ENCODE measurements at places on chromosomes 2 and 18. TPM values are rescaled to one million over a fixed set of nuclear protein-coding genes. Genes with fewer than 3 reads are reported as not detected.

GRCh38 chr2:108182489-108182888 lies 57.3 kb upstream of the SULT1C3 start:
- H3K4me3 ChIP-seq: no peak overlapping the region
- H3K27ac ChIP-seq: no peak overlapping the region
- no peak for DNase-seq
- no peaks in the 10 kb centered on the region for H3K36me3 ChIP-seq
- H3K27me3 ChIP-seq: peaks cover 25% of the 10 kb centered on the region

DNA sequence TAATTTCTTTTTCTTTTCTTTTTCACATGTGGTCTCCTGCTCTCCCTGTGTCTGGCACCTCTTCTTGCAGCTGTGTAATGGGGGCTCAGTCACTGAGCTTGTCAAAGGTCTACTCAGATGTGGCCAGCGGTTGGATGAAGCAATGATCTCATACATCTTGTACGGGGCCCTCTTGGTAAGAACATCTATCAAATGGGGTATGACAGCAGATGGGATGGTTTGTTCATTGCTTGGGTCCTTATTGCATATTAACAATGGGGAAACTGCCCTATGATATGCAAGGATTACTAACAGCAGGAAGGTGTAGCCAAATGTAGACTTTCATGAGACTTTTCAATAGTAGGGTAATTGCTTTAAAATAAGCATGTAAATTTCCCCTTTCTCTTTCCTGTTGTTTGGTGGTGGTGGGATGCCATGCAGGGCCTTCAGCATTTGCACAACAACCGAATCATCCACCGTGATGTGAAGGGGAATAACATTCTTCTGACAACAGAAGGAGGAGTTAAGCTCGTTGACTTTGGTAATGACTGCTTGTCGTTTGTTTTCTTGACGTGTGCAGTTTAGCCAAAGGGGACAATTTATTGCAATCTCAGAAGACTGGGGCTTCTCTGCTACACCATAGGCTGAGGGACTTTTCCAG lies 36.5 kb downstream of the MYO3B start:
- DNase-seq: no peak
- peaks cover 4% of the 10 kb centered on the region for H3K27me3 ChIP-seq
- peaks cover 5% of the 10 kb centered on the region for H3K36me3 ChIP-seq
- peaks cover 4% of the 10 kb centered on the region for H3K4me1 ChIP-seq
- H3K27ac ChIP-seq: no peak overlapping the region
- no peak overlapping the region for H3K4me3 ChIP-seq

DNA sequence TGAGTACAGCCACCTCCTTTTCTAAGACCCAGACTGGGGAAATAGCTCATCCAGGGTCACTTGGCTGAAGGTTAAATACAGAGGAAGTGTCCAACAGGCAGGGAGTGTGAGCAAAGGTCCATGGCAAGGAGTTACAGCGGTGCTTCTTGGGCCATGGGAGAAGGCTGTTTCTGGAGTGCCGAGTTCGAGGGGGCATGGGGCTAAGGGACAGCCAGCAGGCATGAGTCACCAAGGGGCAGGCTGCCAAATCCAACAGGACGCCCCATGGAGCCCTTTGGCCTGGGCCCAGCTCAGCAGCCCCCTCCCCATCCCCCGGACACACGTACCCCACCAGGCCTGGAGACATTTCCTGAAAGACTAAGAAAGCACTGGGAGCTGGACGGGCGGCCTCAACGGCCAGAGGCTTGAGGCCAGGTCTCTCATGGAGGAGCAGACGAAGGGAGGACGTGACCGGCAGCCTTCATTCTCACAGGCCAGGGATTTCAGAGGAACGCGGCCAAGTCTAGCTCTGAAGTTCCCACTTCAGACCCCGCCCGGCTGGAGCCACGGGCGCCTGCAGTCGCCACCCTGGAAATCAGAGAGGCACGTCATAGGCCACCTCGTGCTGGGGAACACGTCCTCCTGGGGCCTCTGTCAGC lies 160.4 kb downstream of the SMAD7 start:
- no peak overlapping the region for H3K27ac ChIP-seq
- H3K4me1 ChIP-seq: peaks cover under 1% of the 10 kb centered on the region
- DNase-seq: no peak
- H3K27me3 ChIP-seq: no peaks in the 10 kb centered on the region
- no peaks in the 10 kb centered on the region for H3K36me3 ChIP-seq

DNA sequence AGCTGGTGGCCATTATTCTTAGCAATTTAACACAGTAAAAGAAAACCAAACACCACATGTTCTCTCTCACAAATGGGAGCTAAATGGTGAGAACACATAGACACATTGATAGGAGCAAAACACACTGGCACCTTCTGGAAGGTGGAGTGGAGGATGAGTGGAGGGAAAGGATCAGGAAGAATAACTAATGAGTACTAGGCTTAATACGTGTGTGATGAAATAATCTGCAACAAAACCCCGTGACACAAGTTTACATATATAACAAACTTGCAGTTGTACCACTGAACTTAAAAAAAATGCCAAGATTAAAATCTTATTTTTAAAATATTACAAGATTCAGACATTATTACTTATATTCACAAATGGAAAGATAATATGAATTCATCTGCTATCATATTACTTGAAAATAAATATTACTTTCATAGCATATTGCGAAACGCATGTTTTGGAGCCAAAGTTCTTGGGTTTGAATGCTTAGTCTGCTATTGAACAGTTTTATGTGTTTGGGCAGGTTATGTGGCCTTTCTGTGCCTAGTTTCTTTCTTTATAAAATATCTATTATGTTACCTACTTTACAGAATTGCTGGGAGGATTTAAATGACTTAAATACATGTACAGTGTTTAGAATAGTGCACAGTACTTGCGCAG lies 20.5 kb downstream of the ANKRD62 start:
- no peak overlapping the region for H3K4me3 ChIP-seq
- no peaks in the 10 kb centered on the region for H3K4me1 ChIP-seq
- peaks cover 19% of the 10 kb centered on the region for H3K27me3 ChIP-seq
- no peaks in the 10 kb centered on the region for H3K36me3 ChIP-seq

- no peak for DNase-seq
- no peak overlapping the region for H3K4me3 ChIP-seq
- no peaks in the 10 kb centered on the region for H3K36me3 ChIP-seq
- no peaks in the 10 kb centered on the region for H3K4me1 ChIP-seq
- no peaks in the 10 kb centered on the region for H3K27me3 ChIP-seq
Observed at GRCh38 chr2:34266908-34267697, 668.0 kb upstream of the FAM98A start.

GRCh38 chr2:238930216-238930615 lies 82.3 kb downstream of the TWIST2 start:
- peaks cover 33% of the 10 kb centered on the region for H3K27me3 ChIP-seq
- no peak overlapping the region for H3K27ac ChIP-seq
- H3K4me3 ChIP-seq: no peak overlapping the region
- no peaks in the 10 kb centered on the region for H3K36me3 ChIP-seq

DNA sequence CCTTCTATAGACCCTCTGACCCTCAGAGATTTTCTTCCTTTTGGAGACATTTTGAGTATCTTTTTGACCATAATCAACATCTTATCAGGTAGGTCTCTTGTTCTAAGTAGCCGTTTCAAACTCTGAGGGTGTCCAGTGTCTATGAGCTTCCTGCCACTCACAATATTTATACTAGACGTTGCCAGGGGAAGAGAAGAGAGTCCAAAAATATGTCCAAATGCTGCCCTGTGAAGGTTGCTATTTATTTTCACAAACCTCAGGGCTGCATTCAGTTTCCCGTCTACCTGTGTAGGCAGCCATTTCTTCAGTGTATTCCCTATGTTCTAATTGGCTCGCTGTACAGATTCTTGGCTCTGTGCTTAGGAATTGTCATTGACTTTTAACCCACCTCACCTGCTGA lies 986 bp upstream of the DSG1 start:
- no peaks in the 10 kb centered on the region for H3K4me1 ChIP-seq
- H3K27me3 ChIP-seq: no peaks in the 10 kb centered on the region
- H3K27ac ChIP-seq: no peak overlapping the region
- DNase-seq: no peak
- no peaks in the 10 kb centered on the region for H3K36me3 ChIP-seq
- no peak overlapping the region for H3K4me3 ChIP-seq

DNA sequence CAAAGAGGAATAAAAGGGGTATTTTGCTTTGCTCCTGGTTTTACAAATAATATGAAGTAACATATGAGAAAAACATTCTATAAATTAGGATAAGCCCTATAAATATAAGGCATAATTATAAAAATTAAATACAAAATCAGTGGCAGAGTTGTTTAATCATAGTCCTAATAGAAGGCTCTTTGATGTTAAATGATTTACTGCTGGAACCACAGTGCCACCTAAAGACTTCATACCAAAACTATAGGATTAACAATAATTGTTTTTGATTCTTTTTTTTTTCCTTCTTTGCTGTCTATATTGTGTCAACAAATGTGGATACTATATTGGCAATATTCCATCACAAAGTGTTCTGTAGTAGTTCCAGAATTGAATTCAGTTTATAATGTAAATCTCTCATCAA lies 837.7 kb upstream of the SLC39A10 start:
- H3K4me3 ChIP-seq: no peak overlapping the region
- DNase-seq: no peak
- no peaks in the 10 kb centered on the region for H3K27me3 ChIP-seq
- H3K27ac ChIP-seq: no peak overlapping the region
- H3K4me1 ChIP-seq: no peaks in the 10 kb centered on the region

GRCh38 chr2:118696786-118697465 lies 150.5 kb downstream of the EN1 start:
- no peak overlapping the region for H3K27ac ChIP-seq
- no peaks in the 10 kb centered on the region for H3K36me3 ChIP-seq
- H3K4me1 ChIP-seq: no peaks in the 10 kb centered on the region
- H3K27me3 ChIP-seq: peaks cover 18% of the 10 kb centered on the region

REG1B gene
- total RNA-seq: not detected

TM4SF20 gene
- not detected for total RNA-seq

CNDP1 gene
- total RNA-seq: not detected

HOXD12 gene
- not detected for total RNA-seq

Data from activated naive CD8-positive, alpha-beta T cell treated with anti-CD3 and anti-CD28 coated beads for 36 hours (primary cell).